Cardiac fibroblast (primary cell): ENCODE measurements at places on chromosomes 7 and 10.
A peak's percentile ranks its signal among the peaks of the same experiment; 100 is the strongest.

DNA sequence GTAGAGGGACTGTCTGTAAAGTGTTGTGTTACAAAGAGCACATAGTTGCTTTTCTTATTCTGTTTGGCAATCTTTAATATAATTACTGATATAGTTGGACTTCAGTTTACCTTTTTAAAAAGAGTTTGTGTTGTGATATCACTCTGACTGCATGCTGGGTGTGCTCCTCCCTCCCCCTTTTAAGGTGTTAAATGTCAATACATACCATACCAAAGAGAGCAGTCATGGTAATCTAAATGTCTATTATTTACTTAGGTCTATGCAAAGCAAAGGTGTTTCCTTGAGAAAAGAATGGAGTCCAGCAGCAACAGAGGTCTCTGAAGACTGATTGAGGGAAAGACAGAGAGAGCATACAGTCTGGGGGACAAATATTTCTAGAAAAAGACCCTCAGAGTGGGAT is 275.1 kb upstream of the NRP1 start:
- no peak for DNase-seq

DNA sequence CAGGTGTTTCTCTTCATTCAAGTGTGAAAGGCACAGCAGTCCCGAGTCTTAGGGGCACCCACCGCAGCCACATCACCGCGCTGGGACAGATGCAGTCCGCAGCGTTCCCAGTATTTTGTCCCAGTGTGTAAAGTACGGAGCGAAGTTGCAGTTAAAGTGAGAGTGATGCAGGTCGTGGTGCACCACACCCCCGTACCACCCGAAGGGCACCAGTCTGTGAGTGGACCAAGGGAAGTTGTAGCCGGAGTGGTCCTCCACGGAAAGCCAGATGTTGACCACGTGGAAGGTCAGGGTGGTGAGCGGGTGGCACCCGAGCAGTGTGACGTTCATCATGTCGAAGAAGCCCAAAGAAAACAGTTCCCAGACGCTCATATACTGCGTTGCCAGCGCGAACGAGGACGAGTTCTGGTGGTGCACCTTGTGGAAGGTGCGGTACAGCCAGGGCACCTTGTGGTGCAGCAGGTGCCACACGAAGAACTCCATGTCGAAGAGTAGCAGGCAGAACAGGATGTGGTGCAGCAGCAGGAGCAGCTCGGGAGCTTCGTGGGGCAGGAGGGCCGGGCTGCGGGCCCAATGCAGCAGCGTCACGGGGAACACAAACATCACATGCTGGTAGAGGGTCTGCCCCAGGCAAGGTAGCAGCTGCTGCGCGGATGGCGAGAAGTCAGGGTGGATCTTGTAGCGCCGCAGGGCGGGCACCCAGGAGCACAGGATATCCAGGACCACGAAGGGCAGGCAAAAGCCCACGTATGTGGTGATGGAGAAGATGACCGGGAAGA is 526 bp downstream of the CH25H start:
- peak; percentile 44 for DNase-seq

DNA sequence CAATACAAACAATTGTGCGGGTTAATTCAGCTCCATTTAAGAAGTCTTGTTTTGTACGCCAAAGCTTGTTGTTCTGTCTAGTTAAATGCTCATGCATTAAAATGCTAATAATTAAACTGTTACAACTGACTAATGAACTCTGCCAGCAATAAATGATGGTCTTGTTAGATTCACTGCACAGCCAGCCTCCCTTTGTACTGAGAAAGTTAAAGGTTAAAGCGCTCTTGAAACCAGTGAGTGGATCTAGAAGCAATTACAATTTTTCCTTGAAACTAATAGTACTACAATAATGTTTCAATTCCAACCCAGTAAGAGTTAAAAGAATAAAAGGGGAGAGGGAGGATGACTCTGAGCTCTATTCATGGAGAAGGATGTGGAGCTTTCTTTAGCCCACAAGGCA is 233.0 kb downstream of the EMX2 start:
- no peak for DNase-seq

GRCh38 chr10:51590818-51591217 is 108.6 kb downstream of the CSTF2T start:
- no peak for DNase-seq

GRCh38 chr10:44881649-44882048 is 29.5 kb upstream of the TMEM72 start:
- DNase-seq, result no peak

- no peak for DNase-seq
These were observed 433.6 kb downstream of the NRG3 start for GRCh38 chr10:82308641-82309040.

GRCh38 chr7:36217961-36218284 is 64.9 kb downstream of the EEPD1 start:
- DNase-seq, result no peak

- peak; percentile 78 for DNase-seq
These were observed 44.1 kb downstream of the SFTPD start for GRCh38 chr10:79904671-79905321.
